ENCODE measurements at places on chromosomes 16 and 17. TPM values are rescaled to one million over a fixed set of nuclear protein-coding genes. Genes with fewer than 3 reads are reported as not detected.

- no peak for DNase-seq
Measured at GRCh38 chr16:21088646-21089538, 61.8 kb downstream of the DNAH3 start.

ALOX12B gene
- not detected for total RNA-seq

GRCh38 chr17:59547131-59547915 lies 18.1 kb upstream of the DHX40 start:
- peak; percentile 23 for DNase-seq

GRCh38 chr17:39808409-39808997 lies 55.6 kb downstream of the IKZF3 start:
- no peak for DNase-seq

HLF gene
- not detected for total RNA-seq

LGALS9 gene
- total RNA-seq: 47.3 TPM

- no peak for DNase-seq
Measured at GRCh38 chr17:65809366-65809765, 247.9 kb upstream of the AXIN2 start.

DNA sequence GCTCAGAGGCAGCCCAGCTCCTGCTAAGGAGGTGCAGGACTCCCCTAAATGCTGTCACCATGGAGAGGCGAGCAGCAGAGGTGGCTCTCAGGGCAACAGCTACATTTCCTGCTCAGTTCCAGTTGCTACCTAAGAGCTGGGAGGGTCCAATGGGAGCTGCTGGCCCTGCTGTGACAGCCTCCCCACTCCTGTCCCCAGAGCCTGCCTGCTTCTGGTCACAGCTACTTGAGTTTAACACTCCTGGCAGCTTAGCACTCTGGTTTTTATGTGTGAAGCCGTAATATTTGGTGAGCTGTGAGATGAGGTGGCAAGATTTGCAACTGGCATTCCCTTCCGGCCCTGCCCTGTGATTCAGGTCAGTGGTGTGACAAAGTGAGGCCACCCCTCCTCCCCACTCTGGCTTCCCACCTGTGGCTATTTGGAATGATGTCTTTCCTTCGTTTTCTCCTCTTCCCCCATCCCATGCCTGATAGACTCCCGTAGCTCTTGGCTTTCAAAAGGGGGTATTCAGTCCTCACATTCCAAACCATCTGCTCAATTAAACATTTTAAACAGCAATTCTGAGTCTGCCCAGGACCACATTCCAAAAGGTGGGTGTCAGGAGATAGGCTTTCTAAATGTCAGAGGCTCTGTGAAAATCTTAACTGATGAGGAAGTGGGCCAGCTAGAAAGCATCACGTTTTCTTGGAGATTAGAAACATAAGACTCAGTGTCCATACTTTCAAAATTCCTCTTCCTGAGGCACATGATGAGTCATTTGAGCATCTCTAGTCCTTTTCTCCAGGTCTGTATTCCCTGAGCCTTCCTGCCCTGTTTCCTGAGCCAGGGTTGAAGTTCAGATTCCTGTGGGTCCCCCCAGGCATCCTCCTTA lies 42.6 kb upstream of the SKAP1 start:
- DNase-seq: no peak
